ENCODE measurements at places on chromosomes 13 and 19.

DNA sequence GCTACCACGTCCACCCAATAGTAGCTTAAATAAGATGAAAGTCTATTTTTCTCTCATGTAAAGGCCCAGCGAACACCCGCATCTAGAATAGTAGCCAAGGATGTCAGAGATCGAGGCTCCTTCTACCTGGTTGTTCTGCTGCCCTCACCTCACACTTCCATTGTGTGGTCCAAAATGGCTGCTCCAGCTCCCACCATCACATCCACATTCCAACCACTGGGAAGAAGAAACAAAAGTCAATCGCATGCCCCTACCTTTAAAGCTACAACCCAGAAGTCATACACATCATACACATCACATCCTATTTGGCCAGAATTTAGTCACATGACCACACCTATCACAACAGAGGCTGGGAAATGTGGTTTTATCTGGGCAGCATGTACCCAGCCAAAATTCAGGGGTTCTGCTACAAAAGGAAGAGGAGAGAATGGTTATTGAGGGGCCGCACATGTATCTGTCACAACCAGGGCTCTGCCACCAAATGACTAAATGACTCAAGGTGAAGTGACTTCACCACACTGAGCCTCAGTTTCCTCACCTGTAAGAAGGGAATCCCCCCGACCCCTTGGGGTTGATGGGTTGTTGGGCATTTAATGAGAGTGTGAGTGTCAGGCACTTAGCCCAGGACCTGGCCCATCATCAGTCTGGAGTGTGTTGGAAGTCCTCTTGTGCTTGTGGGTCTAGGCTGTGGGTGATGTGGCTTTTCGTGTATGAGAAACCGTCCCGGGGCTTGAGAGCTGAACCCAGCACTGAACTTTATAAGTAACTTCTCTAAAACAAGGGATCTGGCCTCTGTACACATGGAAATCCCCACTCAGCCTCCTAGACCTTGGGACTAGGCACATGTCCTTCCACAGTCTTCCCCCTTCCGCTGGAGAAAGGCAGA, 10.2 kb upstream of the CBLC start:
- peaks cover 6% of the 10 kb centered on the region for H3K4me1 ChIP-seq
- no peaks in the 10 kb centered on the region for H3K27me3 ChIP-seq
- DNase-seq, result no peak

- H3K27me3 ChIP-seq, result no peaks in the 10 kb centered on the region
- no peak overlapping the region for H3K27ac ChIP-seq
- H3K4me3 ChIP-seq, result no peak overlapping the region
- H3K4me1 ChIP-seq, result no peaks in the 10 kb centered on the region
These were observed 127.0 kb upstream of the GPR12 start for GRCh38 chr13:26887594-26887993.

GRCh38 chr13:30737511-30738337, 2.4 kb downstream of the ALOX5AP start:
- no peaks in the 10 kb centered on the region for H3K27me3 ChIP-seq
- H3K4me1 ChIP-seq, result peaks cover 37% of the 10 kb centered on the region
- DNase-seq, result no peak
- H3K36me3 ChIP-seq, result no peaks in the 10 kb centered on the region
- no peak overlapping the region for H3K4me3 ChIP-seq
- H3K27ac ChIP-seq, result peak overlapping the region; percentile 91

GRCh38 chr19:49894879-49895565, 1.7 kb downstream of the IL4I1 start:
- H3K27ac ChIP-seq, result no peak overlapping the region
- peaks cover 10% of the 10 kb centered on the region for H3K4me1 ChIP-seq
- DNase-seq, result no peak
- no peaks in the 10 kb centered on the region for H3K36me3 ChIP-seq
- no peak overlapping the region for H3K4me3 ChIP-seq

GRCh38 chr19:51552996-51553725, 17.9 kb upstream of the ZNF175 start:
- H3K4me1 ChIP-seq, result no peaks in the 10 kb centered on the region
- no peak for DNase-seq
- no peak overlapping the region for H3K4me3 ChIP-seq
- H3K27me3 ChIP-seq, result no peaks in the 10 kb centered on the region
- no peak overlapping the region for H3K27ac ChIP-seq
- no peaks in the 10 kb centered on the region for H3K36me3 ChIP-seq

- H3K4me3 ChIP-seq, result no peak overlapping the region
- no peaks in the 10 kb centered on the region for H3K27me3 ChIP-seq
- H3K27ac ChIP-seq, result no peak overlapping the region
- no peaks in the 10 kb centered on the region for H3K4me1 ChIP-seq
These were observed 12.2 kb downstream of the ZSCAN22 start for GRCh38 chr19:58338825-58339558.
